Activated CD8-positive, alpha-beta memory T cell treated with anti-CD3 and anti-CD28 coated beads, Interleukin-2, amount 10 ng/mL, durations not matched to agents 7 days and 5 days (primary cell): ENCODE measurements at places on chromosomes 4 and X.

GRCh38 chrX:141176586-141177451, at the start of gene LDOC1:
Gene LDOC1 (minus strand): TSS chrX:141177129. CDS start chrX:141177021, 108 bp downstream.
- peak; percentile 53 for DNase-seq

- DNase-seq = no peak
These were observed 59.3 kb downstream of the CNGA2 start for GRCh38 chrX:151793886-151794285.

- no peak for DNase-seq
These were observed 42.3 kb upstream of the SRD5A3 start for GRCh38 chr4:55303760-55304165.

DNA sequence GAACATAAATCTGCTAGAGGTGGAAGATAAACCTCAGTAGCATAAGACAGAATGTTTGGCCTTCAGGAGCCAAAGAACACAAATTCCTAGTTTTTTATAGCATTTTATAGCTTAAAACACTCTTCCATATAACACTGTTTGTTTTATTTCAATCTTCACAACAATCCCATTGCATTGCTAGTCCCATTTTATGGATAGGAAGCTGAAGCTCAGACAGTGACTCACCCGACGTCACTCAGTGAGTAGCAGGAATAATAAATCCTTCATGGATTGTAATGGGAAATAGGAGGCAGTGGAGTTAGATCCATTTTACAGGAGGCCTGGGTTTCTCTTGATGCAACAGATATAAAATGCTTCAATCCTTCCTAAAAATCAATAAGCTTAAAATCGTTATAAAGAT, 217.5 kb downstream of the RAB28 start:
- DNase-seq = no peak

GRCh38 chr4:77120886-77121508, 36.0 kb upstream of the CCNG2 start:
- DNase-seq = no peak
